ENCODE measurements at places on chromosomes 11 and 22.

- DNase-seq = no peak
Measured at GRCh38 chr11:8083088-8083395, 2.0 kb downstream of the TUB start.

GRCh38 chr11:86798988-86799387 lies 1.4 kb upstream of the PRSS23 start:
- DNase-seq = no peak

DNA sequence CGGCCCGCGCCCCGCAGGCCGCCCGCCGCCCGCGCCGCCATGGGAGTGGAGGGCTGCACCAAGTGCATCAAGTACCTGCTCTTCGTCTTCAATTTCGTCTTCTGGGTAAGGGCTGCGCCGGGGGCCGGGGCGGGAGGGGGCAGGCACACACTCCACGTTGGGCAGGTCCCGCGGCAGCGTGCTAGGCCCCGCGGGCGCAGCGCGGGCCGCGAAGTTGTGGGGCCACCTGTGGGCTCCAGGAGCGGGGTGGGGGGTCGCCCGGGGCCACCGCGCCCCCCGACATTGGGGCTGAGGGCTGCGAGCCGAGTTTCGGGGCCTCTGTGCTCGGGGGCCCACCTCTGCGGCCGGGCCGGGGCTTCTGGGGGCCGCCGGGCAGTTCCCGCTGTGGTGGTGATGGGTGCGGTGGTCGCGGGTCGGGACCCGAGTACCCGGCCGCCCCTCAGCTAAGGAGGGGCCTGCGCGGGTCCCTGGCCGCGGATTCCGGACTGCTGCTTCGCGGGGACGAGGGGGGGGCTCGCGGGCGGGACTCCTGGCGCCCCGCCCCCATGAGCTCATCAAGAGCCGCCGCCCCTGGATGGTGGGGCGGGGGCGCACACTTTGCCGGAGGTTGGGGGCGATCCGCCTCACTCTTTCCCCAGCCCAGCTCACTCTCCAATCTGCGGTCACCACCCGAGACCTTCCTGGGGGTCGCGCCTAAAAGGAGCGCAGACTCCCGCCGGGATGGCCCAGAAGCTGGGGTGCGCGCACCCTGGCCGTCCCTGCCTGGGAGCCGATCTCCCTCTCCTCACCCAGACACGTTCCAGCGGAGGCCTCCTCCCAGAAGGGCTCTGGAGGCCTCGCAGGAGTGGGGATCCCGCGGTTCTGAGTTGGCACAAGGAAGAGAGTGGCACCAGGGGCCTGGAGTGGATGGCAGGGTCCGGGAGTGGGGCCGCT lies 667 bp downstream of the CD81 start:
- peak; percentile 35 for DNase-seq

DNA sequence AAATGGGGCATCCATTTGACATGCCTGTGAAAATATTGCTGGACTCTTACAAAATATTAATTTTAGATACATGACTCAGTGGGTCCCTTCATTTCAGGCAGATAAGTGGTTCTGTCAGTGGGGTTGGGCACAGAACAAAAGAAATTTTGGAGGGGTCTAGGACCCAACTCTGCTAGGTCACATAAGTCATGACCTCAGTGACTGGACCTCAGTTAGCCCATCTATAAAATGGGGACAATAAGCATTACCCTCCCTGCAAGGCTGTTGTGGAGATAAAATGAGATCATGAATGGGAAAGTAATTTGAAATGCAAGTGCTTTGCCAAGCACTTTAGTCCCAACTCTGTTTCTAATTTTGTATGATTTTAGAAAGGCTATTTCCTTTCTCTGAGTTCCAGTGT lies 23.8 kb downstream of the ADORA2A start:
- no peak for DNase-seq

- DNase-seq = no peak
Measured at GRCh38 chr11:95434489-95435057, 203.6 kb upstream of the SESN3 start.

DNA sequence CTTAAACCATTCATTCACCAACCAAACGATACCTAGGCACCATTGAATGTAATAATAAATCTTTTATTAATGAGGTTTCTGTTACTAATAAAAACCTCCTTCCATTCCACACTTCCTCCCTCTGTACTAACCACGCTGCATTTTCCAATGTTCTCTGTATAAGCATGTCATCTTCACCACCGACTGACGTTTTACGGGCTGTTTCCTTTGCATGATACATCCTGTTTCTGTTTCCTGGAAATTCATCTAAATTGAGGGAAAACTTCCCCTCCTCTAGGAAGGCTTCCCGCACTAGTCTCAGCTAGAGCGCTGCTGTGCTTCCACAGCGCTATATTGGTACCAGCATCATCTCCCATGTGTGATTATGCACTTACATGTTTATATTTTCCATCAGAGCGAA lies 2.1 kb downstream of the OR4D10 start:
- DNase-seq = no peak

DNA sequence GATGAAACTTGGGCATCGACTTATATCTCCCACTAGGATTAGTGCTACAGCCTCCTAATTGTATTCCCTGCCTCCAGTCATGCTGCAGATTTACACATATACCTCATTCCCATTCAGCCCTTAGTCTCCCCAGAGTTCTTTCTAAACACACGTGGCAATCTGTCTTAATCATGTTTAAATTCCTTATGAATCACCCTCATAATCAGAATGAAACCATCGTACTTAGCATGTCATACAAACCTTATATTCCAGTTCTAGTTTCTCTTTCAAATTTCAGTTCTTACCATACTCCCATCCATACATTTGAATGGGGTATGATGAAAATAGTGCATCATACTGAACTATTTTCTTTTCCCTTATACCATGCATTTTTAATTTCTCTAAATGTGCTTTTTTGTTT lies 6.0 kb upstream of the OR10A2 start:
- DNase-seq = no peak

GRCh38 chr11:12674936-12675696 lies 895 bp downstream of the TEAD1 start:
- peak; percentile 57 for DNase-seq

DNA sequence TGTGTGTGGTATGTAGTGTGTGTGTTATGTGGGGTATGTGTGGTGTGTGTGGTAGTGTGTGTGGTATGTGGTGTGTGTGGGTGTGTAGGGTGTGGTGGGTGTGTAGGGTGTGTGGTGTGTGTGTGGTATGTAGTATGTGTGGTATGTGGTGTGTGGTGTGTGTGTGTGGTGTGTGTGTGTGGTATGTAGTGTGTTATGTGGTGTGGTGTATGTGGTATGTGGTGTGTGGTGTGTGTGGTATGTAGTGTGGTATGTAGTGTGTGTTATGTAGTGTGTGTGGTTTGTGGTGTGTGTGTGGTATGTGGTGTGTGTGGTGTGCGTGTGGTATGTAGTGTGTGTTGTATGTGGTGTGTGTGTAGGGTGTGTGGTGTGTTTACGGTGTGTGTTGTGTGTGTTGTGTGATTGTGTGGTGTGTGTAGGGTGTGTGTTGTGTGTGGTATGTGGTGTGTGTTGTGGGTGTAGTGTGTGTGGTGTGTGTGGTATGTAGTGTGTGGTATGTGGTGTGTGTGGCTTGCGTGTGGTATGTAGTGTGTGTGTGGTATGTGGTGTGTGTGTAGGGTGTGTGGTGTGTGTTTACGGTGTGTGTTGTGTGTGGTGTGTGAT lies 4.2 kb upstream of the PPP6R2 start:
- DNase-seq = peak; percentile 64

DNA sequence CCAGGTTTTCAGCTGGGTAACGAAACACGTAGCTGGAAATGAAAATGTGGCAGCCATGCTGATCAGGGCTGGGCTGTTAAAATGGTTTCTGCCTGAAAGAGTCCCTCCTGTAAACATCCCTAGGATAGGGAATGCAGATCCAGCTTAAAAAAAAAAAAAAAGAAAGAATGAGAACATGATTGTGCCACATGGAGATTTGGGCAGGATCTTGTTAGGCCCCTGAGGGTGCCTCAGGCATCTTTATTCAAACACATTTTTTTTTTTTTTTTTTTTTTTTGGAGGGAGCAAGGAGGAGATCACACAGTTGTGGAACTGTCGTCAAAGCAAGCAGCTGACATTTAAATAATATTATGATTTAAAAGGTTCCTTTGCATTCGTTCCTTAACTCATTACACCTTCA lies 900.3 kb downstream of the OPCML start:
- DNase-seq = no peak

DNA sequence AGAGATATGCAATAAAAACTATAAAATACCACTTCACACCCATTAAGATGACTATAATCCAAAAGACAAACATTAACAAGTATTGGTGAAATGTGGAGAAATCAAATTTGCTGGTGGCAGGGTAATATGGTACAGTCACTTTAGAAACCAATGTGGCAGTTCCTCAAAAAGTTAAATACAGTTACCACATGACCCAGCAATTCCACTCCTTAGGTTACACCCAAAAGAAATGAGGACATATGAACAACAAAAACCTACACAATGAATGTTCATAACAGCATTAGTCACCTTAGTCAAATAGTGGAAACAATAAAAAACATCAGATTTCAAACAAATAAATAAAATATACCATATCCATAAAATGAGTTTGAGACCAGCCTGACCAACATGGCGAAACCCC lies 52.6 kb downstream of the RDX start:
- DNase-seq = no peak

GRCh38 chr22:27512283-27512761 lies 289.2 kb downstream of the MN1 start:
- no peak for DNase-seq

DNA sequence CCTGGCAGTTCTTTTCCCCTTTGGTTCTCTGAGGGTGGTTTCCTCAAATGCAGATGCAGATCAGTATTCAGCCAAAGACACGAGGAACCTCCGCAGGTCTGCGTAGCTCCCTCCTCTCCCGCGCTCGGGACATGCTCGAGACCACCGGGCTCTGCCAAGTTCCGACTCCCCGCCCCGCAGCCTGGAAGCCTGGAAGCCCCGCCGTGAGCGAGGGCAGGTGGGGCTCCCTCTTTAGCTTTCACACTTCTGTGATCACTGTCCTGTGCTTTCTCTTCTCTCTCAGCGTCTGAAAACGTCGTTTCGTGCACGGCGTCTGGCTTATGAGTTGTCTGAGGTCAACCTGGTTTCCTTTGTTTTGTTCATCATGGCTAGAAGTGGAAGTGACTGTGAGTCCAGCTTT lies 26.6 kb downstream of the ZBED4 start:
- no peak for DNase-seq

GRCh38 chr11:28628412-28628811 lies 520.2 kb downstream of the METTL15 start:
- DNase-seq = no peak

DNA sequence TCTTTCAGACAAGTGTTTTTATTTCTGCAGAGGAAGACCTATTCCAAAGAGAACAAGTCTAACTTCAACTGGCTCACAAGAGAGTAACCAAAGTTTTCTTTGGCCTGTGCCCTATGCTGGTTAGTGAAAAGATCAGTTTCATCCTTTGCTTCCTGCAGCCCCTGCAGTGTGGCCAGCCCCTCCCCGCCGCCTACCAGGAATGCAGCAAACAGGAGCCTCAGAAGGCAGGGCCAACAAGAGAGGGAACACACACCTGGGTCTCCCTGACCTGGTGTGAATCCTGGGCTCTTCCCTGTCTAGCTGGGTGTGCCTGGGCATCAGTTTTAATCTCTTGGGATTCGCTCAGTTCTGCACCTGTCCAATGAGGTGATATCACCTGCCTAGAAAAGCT lies 21.5 kb upstream of the SCARF2 start:
- DNase-seq = no peak

GRCh38 chr11:92545906-92546471 lies 321.4 kb downstream of the FAT3 start:
- DNase-seq = no peak

DNA sequence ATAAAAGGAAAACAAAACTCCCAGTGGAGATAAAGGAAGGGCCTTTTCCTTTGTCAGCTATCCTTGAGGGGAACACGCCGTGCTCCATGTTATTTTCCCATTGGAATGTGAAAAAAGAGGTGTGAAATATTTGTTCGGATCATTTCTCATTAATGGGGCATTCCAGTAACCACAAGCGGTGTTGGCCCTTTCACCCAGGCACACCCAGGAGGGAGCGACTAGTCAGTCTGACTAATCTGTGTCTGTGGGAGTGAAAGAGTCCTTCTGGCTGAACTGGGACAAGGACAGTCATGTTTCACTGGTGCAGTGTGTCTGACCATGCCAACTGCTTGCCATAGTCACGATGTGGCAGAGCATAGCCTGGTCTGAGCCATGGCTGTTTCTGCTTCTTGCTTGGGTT lies 13.0 kb upstream of the MYEOV start:
- no peak for DNase-seq

DNA sequence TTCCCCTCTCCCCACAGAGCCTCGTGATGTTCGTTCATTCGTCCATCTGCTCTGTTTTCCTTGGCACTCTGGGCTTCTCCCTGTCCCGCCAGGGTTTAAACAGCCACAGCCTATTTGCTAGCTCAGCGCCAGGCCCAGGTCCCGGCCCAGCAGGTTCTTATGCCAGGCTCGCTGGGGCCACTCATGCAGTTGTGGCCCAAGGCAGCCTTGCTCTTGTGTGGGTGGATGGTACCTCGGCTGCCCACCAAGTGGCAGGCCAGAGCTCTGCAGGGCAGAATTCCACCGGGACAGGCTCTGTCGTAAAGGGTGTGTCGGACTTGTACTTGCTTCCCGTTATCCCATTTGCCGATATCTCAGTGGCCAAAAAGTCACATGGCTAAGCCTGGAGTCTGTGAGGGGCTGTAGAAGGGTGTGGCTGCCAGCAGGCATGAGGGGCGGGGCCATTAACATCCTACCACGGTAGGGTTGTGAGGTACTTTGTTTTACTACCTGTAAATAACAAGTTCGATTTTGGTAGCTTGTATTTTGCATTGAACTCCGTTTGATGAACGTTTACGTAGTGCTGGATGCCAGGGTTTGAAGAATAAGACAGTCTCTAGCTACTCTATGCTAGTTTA lies 7.9 kb downstream of the FAM118A start:
- no peak for DNase-seq

- no peak for DNase-seq
Measured at GRCh38 chr22:46061124-46061500, 84.2 kb upstream of the WNT7B start.

DNA sequence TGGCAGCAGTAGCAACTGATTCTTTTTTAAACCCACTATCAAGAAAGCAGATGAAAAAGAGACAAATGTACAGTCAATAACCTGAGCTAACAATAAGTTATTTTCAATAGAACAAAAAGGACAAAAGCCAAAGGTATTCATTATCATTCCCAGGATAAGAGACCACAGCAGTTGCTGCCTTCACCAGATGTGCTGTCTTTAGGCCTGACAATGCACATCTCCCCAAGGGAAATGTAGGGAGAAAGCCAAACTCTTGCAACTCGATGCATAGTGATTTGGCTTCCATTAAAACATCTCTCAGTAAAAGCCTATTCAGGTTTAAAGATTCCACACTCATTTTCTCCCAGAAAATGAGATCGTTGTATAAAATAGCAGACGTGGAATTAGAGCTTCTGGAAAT lies 210.7 kb downstream of the METTL15 start:
- no peak for DNase-seq

Data from erythroblast (primary cell).